Peyer's patch (tissue), 4 donors: ENCODE measurements at places on chromosomes 16 and 17. TPM values are rescaled to one million over a fixed set of nuclear protein-coding genes. Genes with fewer than 3 reads are reported as not detected.
A peak's percentile ranks its signal among the peaks of the same experiment; 100 is the strongest.

Gene PRR29
- total RNA-seq, result not detected

Gene RNF43
- total RNA-seq, result 69.4 TPM

DNA sequence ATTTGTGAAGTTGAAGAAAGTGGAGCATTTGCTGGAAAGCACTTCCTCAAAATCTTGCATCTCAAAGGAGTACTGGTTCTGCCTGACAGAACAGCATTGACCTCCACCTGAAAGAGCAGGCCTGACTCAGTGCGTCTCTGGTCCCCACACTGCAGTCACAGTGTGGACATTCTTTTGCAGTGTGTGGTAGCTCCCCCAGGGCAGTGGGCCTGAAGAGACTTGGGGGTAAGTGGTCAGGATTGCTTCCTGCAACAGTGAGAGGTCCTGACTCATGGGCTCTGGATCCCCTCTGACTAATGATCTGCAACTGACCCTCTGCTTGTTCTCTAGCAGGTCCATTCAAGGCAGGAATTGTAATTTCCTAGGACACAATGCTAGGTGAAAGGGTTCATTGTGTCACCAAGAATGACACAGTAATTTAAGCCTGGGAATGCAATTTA lies 204.9 kb upstream of the KCNJ16 start:
- H3K4me1 ChIP-seq, result no peaks in the 10 kb centered on the region
- H3K36me3 ChIP-seq, result no peaks in the 10 kb centered on the region
- no peaks in the 10 kb centered on the region for H3K27me3 ChIP-seq
- no peak for DNase-seq
- no peak overlapping the region for H3K4me3 ChIP-seq
- H3K27ac ChIP-seq, result no peak overlapping the region

GRCh38 chr16:67482233-67482924 lies 968 bp downstream of the AGRP start:
- no peaks in the 10 kb centered on the region for H3K36me3 ChIP-seq
- peak overlapping the region; percentile 91 for H3K4me3 ChIP-seq
- no peaks in the 10 kb centered on the region for H3K27me3 ChIP-seq
- DNase-seq, result no peak
- peaks cover 34% of the 10 kb centered on the region for H3K4me1 ChIP-seq
- H3K27ac ChIP-seq, result peak overlapping the region; percentile 91

DNA sequence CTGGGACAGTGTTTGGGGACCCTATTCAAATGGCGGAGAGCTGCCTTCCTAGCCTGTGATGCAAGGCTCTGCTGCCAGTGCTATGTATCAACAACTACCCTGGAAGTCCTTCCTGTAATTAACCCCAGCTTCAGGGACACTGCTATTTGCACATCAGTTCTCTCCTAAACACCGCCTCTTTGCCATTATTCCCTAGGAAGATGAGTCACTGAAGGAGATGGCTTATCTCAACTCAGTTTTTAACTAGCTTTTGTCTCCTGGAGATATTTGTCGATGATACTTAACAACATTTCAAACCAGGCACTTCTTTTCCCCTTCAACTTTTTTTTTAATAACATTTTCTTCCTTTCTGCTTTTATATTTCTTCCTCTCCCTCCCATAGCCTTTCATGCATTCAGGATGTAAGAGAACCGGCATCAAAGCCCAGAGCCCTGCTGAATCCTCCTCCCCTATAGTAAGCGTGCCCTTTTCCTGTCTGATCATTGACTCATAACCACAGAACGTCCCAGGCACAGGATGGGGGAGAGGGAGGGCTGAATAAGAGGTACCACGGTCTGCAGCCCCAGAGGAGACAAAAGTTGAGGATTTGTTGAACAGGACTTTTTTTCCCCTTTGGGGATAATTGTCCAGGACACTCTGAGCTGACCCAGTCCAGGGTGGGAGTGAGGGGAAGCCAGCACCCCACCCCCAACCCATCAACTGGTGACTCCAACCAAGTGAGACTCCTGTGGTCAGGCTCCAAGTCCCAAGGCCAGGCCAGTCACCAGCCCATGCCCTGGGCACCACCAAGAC lies 387.8 kb upstream of the SALL1 start:
- H3K4me3 ChIP-seq, result no peak overlapping the region
- no peaks in the 10 kb centered on the region for H3K27me3 ChIP-seq
- H3K4me1 ChIP-seq, result no peaks in the 10 kb centered on the region
- no peaks in the 10 kb centered on the region for H3K36me3 ChIP-seq
- H3K27ac ChIP-seq, result no peak overlapping the region

DNA sequence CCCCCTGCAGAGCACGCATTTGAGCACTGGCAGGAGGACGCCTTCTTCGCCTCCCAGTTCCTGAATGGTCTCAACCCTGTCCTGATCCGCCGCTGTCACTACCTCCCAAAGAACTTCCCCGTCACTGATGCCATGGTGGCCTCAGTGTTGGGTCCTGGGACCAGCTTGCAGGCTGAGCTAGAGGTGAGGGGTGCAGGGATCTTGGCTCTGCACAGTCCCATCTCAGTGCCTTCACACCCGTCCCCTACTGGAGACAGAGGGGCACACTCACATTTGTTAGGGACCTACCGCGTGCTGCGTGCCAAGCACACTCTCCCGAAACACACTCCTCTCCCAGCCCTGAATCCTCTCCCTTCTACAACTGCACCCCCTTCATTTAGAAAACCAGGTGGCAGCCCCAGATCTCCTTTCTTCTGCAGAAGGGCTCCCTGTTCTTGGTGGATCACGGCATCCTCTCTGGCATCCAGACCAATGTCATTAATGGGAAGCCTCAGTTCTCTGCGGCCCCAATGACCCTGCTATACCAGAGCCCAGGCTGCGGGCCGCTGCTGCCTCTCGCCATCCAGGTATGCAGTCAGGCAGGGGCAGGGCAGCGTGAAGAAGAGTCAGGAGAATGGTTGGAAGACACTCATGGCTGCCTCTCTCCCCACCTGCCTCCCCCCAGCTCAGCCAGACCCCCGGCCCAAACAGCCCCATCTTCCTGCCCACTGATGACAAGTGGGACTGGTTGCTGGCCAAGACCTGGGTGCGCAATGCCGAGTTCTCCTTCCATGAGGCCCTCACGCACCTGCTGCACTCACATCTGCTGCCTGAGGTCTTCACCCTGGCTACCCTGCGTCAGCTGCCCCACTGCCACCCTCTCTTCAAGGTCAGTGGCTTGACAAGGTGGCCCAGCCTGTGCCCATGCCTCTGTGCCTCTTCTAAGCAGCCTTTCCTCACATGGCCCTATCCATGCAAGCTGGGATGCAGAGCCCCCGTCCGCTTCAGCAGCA lies 6.3 kb downstream of the ALOX15B start:
- H3K4me3 ChIP-seq, result no peak overlapping the region
- DNase-seq, result no peak
- H3K36me3 ChIP-seq, result no peaks in the 10 kb centered on the region
- no peaks in the 10 kb centered on the region for H3K27me3 ChIP-seq
- H3K4me1 ChIP-seq, result no peaks in the 10 kb centered on the region
- H3K27ac ChIP-seq, result no peak overlapping the region

- no peaks in the 10 kb centered on the region for H3K36me3 ChIP-seq
- H3K4me1 ChIP-seq, result no peaks in the 10 kb centered on the region
- H3K27ac ChIP-seq, result no peak overlapping the region
- no peaks in the 10 kb centered on the region for H3K27me3 ChIP-seq
Measured at GRCh38 chr17:19487024-19487600, 46.5 kb upstream of the SLC47A1 start.
